Inflammatory macrophage treated with lipopolysaccharide for 4 hours (primary cell): ENCODE measurements at places on chromosomes 1 and 21.

DNA sequence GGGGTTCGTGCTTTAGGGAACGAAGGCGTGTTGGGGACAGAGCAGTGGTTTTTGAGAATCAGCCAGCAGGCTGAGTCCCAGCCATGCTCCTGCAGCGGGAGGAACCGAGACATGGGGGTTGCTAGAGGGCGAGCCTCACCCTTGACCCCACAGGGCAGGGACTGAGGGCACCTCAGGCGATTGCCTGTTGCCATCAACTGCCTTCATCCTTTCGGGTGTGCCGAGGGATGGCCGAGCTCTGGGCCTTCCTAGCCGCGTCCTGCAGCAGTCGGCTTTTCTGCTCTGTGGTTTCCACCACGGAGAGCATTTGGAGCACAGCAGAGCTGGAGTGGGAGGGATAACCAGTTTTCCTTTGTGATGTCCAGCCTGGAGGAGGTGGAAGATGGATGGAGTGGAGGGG is 13.3 kb downstream of the SPSB1 start:
- no peak for DNase-seq

DNA sequence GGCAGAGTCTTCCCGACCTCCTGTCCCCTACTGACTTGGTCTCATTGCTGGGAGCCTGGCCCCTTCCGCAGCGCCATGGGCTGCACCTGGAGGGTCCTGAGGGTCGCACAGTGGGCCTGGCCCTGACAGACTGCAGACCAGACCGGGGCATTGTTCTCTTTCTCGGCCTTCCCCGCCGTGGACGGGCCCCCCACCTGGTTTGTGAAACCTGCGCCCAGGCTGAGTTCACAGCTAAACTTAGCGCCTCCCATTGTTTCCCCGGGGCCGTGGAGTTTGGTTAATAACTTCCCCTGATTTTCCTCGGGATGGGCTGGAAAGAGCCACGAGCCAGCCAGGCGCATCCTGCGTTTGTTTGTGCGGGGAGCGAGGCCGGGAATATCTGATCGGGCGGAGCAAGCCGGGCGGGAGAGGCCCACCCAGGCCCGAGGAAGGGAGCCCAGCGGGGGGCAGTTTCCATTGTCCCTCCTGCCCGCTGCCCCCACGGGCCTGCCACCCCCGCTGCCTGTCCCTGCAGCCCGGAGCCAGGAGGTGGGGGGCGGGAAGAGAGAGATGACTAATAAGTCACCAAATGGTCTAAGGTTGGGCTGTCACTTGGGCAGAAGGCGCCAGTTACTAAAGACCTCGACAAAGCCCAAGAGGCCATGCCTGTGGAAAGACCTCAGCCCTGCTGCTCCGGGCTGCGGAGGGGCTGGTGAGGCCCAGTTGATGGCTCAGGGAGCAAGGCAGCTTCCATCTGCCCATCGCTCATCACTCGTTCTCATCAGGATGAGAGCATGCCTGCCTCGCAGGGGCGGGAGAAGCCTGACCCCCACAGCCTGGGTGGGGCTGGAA is 39.0 kb upstream of the ARHGEF16 start:
- no peak for DNase-seq

GRCh38 chr1:183840140-183840539 is 35.2 kb downstream of the RGL1 start:
- no peak for DNase-seq

GRCh38 chr1:172697534-172698002 is 38.7 kb downstream of the FASLG start:
- DNase-seq, result peak; percentile 59

DNA sequence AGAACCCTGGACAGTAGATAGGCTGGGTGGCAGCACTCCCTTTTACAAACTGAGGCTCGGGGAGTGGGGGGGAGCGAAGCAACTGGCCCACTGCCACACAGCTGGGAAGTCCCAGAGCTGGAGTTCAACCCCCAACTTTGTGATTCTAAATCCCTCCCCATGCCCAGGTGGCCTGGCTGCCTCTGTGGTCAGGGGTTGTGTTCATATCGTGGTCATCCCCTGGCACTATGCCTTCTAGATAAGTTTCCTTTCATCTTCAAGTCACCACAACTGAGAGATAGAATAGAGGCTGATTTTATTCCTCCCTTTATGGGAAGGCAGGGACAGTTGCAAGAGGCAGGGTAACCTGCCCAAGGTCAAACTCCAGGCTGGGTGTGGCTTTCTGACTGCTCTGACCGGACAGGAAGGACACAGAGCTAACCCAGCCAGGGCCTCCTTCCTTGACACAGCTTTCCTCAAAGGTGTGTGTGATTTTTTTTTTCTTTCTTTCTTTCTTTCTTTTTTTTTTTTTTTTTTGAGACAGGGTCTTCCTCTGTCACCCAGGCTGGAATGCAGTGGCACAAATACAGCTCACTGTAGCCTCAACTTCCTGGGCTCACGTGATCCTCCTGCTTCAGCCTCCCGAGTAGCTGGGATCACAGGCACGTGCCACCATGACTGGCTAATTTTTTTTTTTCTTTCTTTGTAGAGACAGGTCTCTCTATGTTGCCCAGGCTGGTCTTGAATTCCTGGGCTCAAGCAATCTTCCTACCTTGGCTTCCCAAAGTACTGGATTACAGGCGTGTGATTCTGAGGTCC is 18.4 kb upstream of the TNFRSF1B start:
- no peak for DNase-seq

- peak; percentile 98 for DNase-seq
Measured at GRCh38 chr1:15965228-15965767, 10.6 kb downstream of the ZBTB17 start.

DNA sequence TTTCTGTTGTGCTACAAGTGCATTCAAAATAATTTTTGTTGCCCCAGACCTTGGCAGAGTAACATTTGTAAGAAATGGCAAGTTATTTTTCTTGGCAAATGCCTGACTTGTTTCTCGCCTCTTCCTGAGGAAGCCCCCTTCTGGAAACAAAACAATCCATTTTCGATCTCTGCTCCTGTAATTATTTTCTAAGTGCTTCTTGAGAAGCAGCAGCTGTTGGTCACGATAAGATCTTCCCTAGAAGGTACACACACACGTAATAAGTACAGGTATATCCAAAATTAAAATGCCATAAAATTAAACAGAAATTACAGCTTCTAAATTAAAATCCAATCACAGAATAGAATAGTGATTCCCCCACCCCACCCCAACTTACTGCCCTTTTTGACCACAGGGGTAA is 47.3 kb downstream of the LPGAT1 start:
- DNase-seq, result no peak

- no peak for DNase-seq
Measured at GRCh38 chr1:11671544-11672286, 7.7 kb downstream of the FBXO6 start.

- no peak for DNase-seq
Measured at GRCh38 chr1:158014731-158015320, 21.4 kb downstream of the KIRREL1 start.

DNA sequence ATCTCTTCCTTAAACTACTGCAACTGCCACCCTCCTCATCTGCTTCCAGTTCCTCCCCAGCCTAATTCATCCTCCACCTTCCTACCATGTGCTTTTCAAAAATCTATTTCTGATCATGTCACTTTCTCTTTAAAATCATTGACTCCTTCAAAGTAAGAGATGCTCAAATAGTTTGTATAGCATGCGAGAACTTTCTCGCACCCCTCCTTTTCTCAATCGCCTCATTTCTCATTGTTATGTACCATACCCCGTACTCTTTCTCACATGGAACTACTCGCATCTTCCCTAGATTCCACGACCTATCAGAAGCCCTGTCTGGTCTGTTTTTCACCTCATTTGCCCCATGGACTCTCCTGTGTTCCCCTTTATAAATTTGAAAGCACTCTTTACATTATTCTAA is 238.2 kb downstream of the NRIP1 start:
- no peak for DNase-seq

DNA sequence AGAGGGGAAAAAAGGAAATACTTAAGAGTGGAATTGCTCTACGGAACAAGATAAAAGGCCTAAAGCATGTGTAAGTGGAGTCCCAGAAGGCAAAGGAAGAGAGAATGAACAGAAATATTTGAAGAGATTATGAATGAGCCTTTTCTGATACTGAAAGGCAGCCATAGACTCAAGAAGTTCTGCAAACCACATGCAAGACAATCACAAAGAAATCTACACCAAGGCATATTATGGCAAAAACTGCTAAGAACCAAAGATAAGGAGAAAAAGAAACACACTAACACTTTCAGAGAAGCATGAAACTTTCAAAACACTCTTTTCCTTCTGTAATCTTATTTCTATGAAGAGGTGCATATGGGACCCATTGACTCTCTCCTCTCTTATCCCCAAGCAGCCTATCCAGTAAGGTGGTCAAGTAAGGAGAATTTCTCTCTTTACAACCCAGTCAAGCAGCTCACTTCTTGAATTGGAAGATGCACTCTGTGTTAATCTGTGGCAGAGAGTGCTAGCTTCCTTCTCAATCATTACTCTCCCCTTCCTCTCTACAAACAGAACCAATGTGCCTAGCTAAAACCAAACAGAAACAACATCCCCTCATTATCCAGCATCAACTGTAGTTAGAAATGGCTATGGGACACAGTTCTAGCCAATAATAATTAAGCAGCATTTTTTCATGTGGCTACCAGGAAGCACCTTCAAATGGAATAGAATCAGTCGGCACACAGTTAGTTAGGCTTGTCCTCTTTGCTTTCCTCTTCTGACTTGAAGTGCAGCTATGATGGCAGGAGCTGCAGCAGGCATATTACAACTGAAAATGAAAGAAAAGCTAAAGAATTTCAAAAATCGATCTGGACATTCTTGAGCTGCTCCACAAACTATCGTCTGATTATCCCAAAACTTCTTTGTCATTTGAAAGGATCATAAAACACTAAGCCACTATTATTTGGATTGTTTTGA is 25.9 kb downstream of the KRTAP19-8 start:
- no peak for DNase-seq

GRCh38 chr1:40014812-40015594 is 25.5 kb upstream of the CAP1 start:
- DNase-seq, result no peak

GRCh38 chr1:185699874-185700273 is 34.3 kb upstream of the HMCN1 start:
- no peak for DNase-seq

DNA sequence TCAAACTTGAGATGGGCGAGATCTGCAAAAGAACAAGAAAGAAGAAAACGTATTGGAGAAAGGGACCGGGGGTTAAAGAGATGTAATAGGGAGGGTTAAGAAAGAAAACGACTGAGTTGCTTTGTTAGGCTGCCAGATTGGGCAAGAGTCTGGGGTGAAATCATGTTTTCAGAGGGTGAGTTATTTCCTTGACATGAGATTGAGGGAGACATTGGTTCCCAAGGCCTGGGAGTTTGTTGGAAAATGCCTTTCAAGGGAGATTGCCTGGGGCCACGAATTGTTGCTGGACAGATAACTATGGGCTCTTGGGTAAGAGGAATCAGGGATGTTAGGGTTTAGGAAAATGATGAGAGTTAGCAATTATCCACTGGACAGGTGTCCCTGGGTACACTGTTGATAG is 776 bp upstream of the CADM3 start:
- DNase-seq, result peak; percentile 5

DNA sequence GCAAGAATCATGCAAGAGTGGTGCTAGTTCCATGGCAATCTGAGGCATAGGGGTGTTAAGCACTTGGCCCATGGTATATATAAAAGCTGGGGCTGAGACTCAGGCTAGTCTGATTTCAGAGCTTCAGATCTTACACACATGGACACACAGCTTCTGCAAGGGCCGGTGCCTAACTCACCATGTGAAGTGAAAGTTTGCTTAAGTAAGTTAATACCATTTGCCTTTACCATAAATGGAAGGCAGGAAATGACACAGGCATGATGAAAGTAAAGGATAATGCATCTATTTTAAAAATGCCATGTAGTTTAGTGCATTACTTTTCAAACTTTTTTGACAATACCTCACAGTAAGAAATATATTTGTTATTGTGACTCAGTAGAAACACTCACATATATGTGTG is 122.6 kb downstream of the KCNJ6 start:
- DNase-seq, result peak; percentile 8

DNA sequence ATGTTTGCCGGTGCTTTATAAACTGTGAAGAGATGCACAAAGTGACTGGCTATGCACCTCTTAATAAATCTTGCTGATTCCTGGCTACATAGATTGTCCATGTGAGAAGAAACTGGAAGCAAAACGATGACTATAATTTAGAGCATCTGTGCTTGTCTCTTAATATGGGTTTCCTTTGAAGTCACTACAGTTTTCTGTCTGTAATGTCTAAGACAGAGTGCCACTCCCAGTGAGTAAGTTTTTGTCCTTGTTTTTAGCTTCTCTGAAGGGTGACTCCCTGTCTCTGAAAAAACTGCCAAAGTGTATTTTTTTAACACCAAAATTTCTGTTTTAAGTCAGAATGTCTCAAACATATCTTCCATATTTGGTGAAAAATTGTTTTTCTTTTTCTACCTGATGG is 175.1 kb downstream of the FASLG start:
- DNase-seq, result no peak

DNA sequence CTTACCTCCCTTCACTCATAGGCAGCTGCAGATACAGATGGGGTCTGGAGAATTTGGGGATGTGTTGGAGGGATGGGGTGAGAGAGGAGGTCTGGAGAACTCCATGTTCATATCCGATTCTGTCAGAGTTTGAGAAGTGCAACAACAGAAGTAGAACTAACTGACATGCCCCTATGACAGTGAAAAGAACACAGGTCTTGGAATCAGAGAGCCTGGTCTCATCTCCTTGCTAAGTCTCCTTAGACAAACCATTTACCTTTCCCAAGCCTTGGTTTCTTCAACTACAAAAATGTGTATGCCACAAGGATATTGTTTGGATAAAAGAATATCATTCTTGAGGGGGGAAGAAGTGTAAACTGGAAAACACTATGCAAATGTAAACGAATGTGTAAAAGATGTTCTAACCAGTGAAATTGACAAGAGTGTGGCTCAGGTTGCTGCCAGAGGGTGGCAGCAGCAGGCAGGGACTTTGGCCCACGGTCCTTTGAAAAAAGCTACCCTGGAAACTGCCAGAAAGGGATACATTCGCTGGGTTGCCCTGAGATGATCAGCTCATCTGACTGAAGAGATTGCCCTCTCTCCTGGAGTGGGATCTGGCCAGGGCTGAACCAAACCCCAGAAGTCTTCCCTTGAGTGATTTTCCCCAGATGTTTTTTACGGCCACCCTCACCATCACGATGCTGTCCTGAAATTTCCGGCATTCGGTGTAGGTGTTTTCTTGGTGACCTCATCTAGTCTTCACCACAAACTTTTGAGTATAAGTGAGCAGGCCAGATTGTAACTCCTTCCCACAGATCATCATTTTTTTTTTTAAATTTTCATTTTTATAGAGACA is 17.0 kb upstream of the CD2 start:
- DNase-seq, result peak; percentile 63

GRCh38 chr1:202703191-202703590 is 7.1 kb downstream of the SYT2 start:
- no peak for DNase-seq

- DNase-seq, result peak; percentile 75
Measured at GRCh38 chr1:78620666-78621065, 418 bp downstream of the IFI44L start.
